ENCODE measurements at places on chromosomes 5 and 9.
A peak's percentile ranks its signal among the peaks of the same experiment; 100 is the strongest.

DNA sequence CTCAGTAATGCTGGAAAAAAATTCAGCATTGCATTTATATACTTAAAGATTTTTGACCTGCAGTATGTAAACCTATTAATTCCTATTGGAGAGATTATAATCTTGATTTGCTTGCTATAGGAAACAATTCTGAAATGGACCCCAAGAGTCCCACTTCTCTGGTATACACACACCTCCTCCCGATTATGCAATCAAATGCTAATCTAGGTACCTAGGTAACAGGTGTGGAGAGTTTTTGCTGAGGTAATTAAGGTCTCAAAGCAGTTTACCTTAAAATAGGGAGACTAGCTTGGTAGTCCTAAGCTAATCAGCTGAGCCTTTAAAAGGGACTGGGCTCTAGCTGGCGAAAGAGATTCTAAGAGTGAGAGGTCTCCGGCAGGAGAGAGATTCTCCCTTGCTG lies 22.2 kb downstream of the ISOC1 start:
- DNase-seq = no peak

- DNase-seq = no peak
These were observed 229.9 kb upstream of the NR4A3 start for GRCh38 chr9:99591770-99592169.

- no peak for DNase-seq
These were observed 193.9 kb downstream of the RFK start for GRCh38 chr9:76200315-76200714.

- DNase-seq = no peak
These were observed 158.4 kb downstream of the CARTPT start for GRCh38 chr5:71877511-71877910.

- no peak for DNase-seq
These were observed 75.2 kb upstream of the SSBP2 start for GRCh38 chr5:81826128-81826527.

DNA sequence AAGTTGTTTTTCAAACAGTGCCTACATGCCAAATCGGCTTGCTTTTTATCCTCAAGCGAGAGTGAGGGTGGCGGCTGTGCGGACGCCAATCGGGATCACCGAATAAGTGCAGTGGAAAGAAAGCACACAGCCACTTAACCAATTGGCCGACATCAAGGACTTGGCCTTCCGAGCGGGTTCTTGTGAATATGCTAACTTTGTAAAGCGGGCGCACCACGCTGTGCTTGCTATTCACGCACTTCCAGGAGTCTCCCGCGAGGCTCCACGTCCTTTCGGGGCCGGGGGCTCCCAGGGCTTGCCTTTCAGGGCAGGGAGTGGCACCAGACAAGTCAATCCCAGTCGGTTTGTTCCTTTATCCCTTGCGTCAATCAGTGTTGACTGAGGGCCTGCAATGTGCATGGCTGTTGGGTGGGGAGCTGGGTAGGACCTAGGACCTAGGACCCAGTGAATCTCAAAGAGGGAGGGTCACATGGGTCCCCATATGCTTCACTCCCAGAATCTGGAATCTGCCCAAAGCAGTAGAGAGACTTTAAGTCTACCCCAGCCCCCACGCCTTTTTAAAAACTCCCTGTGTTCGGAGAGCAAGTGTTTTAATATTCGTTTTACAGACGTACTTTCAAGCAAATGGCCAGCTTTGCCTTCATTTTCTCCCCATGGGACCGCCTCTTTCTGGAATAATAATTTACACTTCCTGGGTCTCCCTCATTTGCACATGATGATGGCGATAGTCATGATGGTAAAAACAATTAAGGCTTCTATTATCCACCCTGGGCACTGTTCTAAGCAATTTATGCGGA lies 2.0 kb upstream of the GCNT4 start:
- no peak for DNase-seq

DNA sequence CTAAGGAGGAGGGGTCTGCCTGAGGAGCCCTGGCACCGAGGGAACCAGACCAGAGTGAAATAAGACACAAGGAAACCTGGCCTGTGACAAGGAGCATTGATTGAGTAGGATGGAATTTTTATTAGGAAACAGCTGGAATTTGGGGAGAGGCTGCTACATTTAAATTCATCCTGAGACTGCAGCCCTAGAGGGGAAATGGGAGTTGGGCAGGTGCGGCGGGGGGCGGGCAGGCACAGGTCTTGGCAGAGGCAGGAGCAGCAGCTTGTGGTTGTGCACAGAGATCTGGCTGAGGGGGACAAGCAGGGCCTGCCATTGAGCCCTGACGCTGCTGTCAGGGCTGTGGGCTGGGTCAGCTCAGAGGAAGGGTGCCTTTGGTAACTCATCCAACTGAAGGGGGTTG lies 71.6 kb downstream of the PCDH1 start:
- no peak for DNase-seq

GRCh38 chr5:21574438-21574837 lies 1278.7 kb downstream of the CDH12 start:
- no peak for DNase-seq

GRCh38 chr5:124317451-124317850 lies 429.0 kb downstream of the ZNF608 start:
- DNase-seq = no peak

DNA sequence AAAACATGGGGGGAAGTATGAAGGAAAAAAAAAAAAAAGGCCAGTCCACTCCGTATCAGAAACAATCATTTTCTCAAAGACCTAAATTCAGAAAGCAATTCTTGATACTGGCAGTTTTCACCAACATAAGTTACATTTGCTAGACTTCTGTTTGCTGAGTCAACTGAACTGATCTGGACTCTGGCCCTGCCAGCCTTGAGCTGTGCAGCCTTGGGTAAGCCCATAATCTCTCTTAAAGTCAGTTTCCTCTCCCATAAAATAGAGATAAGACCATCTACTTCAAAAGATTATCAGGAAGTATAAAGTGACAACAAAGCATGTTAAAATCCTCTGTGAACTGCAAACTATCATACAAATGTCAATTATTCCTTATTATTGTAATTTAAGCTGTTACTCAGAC lies 106.8 kb downstream of the MAPKAP1 start:
- no peak for DNase-seq

GRCh38 chr5:125293726-125294125 lies 547.3 kb upstream of the ZNF608 start:
- DNase-seq = no peak

DNA sequence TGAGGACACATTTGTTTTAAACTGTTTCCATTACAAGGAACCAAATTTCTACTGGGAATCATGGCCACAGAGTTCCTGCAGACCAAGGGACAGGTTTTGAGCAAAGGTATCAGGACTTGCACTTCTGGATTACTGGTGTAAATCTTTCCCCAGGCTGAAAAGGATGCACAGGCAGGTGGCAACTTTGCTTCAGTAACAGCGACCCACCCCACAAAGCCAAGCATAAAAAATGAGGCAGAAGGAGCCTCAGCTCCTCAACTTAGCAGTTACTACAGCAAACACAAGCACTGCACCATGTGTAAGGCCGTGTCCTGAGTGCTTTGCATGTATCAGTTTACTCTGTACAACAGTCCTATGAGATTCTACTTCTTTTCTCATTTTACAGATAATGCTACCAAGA lies 251.9 kb downstream of the EBF1 start:
- DNase-seq = no peak

GRCh38 chr5:10315824-10316509 lies 8.3 kb upstream of the CMBL start:
- no peak for DNase-seq

DNA sequence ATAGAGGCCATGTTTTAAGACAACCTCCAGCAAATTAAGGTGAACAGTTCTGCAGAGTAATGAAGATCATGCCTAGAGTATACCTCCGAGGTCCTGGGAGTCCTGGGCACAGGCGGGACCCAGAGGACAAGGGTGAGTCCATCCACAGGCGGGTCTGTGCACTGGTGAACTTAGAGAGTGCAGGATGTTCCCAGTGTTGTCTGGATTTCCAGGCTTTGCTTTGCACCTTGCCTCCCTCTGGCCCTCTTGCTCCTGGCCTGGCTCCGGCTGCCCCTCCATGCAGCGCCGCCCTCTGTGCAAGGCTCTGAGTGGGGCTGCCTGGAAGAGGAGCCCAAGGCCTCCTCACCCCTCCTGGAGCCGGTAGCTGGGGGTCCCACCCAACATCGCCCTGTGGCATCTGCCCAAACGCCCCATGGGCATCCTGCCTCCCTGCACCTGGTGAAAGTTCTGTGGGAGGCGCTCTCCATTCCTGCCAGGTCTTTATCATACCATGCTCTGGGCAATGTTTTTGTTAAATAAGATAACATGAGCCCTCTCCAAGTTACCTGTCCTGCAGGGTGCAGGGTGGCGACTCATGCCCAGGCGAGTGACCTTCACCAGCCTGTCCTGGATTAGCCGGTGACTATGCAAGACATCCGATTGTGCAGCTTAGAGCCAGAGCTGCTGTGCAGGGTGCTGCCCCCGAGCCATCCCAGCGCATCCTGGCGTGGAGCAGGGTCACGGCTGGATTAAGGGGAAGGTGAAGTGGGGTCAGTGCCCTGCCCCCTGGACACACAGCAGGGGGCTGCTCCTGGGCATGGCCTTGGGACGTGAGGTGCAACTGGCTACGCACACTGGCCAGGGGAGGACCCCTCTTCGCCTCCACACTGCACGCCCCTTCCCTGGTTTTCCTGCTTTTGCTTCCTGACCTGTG lies 41.3 kb upstream of the LPCAT1 start:
- DNase-seq = no peak

DNA sequence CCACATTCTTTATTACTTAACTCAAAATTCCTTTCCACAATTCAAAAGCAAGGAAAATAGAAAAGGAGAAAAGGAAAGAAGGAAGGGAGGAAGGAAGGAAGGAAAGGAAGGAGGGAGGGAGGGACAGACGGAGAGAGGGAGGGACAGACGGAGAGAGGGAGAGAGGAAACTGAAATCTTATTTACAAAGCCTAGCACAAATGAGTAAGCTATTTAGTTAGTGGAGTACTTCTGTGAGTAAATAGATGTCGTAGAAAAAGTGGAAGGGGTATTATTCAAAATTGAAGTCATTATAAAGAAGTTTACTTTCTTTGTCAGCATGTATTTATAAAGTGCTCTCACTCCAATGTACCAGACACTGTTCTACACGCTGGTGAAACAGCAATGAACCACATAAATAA lies 177.9 kb downstream of the CETN3 start:
- DNase-seq = no peak

GRCh38 chr5:95669985-95670384 lies 12.8 kb downstream of the SPATA9 start:
- DNase-seq = no peak

DNA sequence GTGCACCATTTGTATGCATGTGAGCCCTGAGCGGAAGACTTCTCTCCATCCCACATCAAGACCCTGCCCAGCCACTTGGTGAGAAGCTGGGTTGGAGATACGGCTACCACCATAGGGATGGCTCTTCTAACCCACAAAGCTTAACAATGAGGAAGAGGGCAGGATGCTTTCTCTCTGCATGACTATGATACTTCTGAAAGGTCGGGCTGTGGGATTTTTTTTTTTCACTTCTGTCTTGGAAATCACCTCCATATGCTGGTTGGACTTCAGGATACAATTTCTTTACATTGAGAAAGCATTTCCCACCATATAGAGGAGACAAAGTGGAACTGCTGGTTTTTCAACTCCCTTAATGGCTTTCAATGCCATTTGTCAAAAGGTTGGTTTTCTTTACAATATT lies 30.5 kb downstream of the ZNF366 start:
- DNase-seq = no peak

DNA sequence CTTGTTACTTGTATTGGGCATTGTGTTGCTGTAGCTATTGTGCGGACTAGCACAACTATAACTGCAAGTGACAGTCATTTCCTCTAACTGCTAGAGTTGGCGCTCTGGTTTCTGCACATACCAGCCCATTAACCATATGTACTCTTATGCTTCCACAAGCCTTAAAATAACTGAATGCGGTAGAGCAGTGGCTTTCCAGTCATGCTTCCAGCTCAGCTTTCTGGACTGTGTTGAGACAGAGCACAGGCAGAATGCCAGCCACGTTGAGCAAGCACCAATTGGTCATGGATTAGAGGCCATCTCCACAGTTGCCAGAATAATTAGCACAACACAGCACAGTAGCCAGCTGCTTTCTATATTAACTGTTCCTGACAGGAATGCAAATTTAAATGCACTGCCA lies 12.2 kb downstream of the INVS start:
- peak; percentile 89 for DNase-seq

GRCh38 chr9:123657099-123657498 lies 272.8 kb downstream of the DENND1A start:
- no peak for DNase-seq

- no peak for DNase-seq
These were observed 57.6 kb upstream of the RASA1 start for GRCh38 chr5:87210076-87210475.

GRCh38 chr9:116694785-116695291 lies 7.7 kb downstream of the TRIM32 start:
- no peak for DNase-seq

DNA sequence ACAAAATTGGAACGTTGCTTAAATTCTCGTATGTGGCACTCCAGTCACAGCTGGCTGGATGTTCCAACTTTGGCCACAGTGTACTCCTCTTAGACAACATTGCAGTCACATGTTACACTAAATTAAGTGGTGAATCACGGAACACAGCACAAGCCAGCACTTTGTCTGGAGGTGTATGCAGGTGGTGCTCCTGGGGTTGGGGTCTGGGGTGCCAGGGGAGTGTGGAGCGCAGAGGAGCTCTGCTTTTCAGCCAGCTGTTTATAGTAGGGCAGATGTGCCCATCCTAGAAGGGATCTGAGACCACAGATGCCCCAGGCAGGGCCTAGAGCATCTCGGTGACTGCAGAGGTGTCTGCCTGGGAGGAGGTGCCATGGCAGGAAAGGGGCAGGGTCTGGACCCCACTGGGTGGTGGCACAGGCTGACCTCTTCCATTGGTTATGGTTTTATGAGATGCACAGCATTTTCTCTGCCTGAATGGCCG lies 82.6 kb downstream of the WNK2 start:
- DNase-seq = no peak

DNA sequence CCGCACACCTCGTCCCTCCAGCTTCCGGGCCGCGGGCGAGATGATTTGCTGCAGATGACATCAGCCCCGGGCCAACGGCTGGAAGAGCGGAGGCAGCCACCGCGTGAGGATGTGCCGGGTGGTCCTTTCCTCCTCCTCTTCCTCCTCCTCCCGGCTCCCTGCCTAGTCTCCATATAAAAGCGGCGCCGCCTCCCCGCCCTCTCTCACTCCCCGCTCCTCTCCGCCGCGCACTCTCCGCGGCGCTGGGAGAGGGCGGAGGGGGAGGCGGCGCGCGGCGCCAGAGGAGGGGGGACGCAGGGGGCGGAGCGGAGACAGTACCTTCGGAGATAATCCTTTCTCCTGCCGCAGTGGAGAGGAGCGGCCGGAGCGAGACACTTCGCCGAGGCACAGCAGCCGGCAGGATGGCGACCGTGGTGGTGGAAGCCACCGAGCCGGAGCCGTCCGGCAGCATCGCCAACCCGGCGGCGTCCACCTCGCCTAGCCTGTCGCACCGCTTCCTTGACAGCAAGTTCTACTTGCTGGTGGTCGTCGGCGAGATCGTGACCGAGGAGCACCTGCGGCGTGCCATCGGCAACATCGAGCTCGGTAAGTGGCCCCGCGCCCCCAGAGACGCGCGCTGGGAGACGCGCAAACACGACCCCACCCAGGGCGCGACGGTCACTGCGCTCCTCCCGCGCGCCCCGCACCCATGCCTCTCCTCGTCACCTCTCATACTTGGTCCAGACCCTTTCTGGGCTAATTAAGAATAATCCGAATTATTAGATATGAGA lies at the start of gene MAP1B:
TSS of gene MAP1B (plus strand) at position 345 of the 770 bp plus-strand sequence. CDS start at position 402, 57 bp downstream.
- peak; percentile 85 for DNase-seq

Measured in muscle of back (tissue), 13 donors.